ENCODE measurements at places on chromosomes 2 and 18. TPM values are rescaled to one million over a fixed set of nuclear protein-coding genes. Genes with fewer than 3 reads are reported as not detected.

SP5 gene
- 0.19 TPM for total RNA-seq

CCDC150 gene
- total RNA-seq: 21.5 TPM

ANTXR1 gene
- not detected for total RNA-seq

TCF23 gene
- total RNA-seq: not detected

SOX11 gene
- total RNA-seq: not detected

CCDC148 gene
- total RNA-seq: 0.93 TPM

AFF3 gene
- total RNA-seq: 0.42 TPM

RNF152 gene
- not detected for total RNA-seq

RUFY4 gene
- total RNA-seq: 0.19 TPM

TRIM43 gene
- not detected for total RNA-seq

DCC gene
- total RNA-seq: not detected

CTAGE1 gene
- total RNA-seq: not detected

TUBA3E gene
- not detected for total RNA-seq

IL1B gene
- not detected for total RNA-seq

NEB gene
- total RNA-seq: 0.63 TPM

REG1B gene
- total RNA-seq: not detected

ANKMY1 gene
- 28.8 TPM for total RNA-seq

KLHL41 gene
- not detected for total RNA-seq

GREB1 gene
- 0.95 TPM for total RNA-seq

CNNM4 gene
- total RNA-seq: 7.5 TPM

MYL12A gene
- 483 TPM for total RNA-seq

GALNT1 gene
- total RNA-seq: 69.3 TPM

TXNDC2 gene
- not detected for total RNA-seq

GLI2 gene
- total RNA-seq: not detected

KYNU gene
- total RNA-seq: 0.05 TPM

UGT1A8 gene
- not detected for total RNA-seq

VAMP8 gene
- 103 TPM for total RNA-seq

CENPA gene
- 36.1 TPM for total RNA-seq

HEATR5B gene
- total RNA-seq: 23.9 TPM

C2orf81 gene
- 9.7 TPM for total RNA-seq

ARHGAP28 gene
- not detected for total RNA-seq

MRPL33 gene
- total RNA-seq: 76.3 TPM

ABCB11 gene
- not detected for total RNA-seq

POTEJ gene
- not detected for total RNA-seq

PAIP2B gene
- 1.3 TPM for total RNA-seq

ATG4B gene
- 91.3 TPM for total RNA-seq

SYT4 gene
- total RNA-seq: not detected

SFT2D3 gene
- 2.5 TPM for total RNA-seq

CACNB4 gene
- total RNA-seq: 0.16 TPM

RAB27B gene
- 0.28 TPM for total RNA-seq

PLEKHH2 gene
- 1.3 TPM for total RNA-seq

FHOD3 gene
- not detected for total RNA-seq

TTC27 gene
- 19.5 TPM for total RNA-seq

TUBB8B gene
- not detected for total RNA-seq

CHRND gene
- not detected for total RNA-seq

ACVR1 gene
- total RNA-seq: 22.7 TPM

MAP3K20 gene
- 21.9 TPM for total RNA-seq
